ENCODE measurements at places on chromosomes 16 and 17.
A peak's percentile ranks its signal among the peaks of the same experiment; 100 is the strongest.

DNA sequence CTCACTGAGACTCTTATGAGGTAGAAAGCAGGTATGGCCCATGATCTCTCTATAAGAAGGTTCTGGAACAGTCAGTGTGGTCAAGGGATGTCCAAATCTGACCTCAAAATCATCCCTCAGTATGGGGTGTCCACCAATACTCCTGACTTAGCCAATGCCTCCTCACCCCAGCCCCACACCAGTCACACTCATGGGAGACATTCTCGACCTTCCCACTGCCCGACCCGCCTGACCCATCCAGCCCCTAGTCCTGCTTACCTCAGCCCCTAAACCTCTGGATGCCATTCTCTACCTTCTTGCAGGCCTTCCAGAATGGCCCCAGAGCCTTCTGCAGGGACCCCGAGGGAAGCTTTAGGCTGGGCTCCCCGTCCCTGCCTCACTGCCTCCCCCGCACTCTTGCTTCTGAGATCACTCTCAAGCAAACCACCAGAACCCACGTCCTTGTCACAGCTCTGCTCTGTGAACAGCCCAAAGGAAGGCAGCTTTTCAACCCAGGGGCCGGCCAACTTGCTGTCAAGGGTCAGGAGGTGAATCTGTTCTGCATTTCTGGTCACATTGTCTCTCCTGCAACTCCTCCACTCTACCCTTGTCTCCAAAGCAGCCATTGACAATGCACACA lies 44.9 kb upstream of the RBFOX3 start:
- no peak for DNase-seq

- DNase-seq: no peak
These were observed 520.6 kb upstream of the SOX9 start for GRCh38 chr17:71600137-71600789.

DNA sequence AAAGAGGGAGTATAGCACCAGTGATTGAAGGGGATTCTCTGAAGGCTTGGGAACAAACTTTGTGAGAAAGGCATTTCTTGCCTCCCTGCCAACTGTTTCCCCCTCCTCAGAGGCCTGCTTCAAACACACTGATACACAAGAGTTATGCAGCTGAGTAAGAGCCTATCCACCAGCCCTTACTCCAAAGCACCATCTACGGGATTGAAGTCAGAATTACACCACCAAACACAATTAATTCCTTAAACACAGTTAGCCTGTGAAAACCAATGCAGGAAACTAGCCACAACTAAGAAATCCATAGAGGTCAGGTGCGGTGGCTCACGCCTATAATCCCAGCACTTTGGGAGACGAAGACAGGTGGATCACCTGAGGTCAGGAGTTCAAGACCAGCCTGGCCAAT lies 138.3 kb downstream of the SHCBP1 start:
- no peak for DNase-seq

- DNase-seq: peak; percentile 87
These were observed 12.8 kb downstream of the ATPAF2 start for GRCh38 chr17:18025945-18026776.

GRCh38 chr16:15674571-15674970 lies 24.5 kb downstream of the NDE1 start:
- no peak for DNase-seq

GRCh38 chr17:54727624-54728023 lies 173.0 kb upstream of the TOM1L1 start:
- no peak for DNase-seq

DNA sequence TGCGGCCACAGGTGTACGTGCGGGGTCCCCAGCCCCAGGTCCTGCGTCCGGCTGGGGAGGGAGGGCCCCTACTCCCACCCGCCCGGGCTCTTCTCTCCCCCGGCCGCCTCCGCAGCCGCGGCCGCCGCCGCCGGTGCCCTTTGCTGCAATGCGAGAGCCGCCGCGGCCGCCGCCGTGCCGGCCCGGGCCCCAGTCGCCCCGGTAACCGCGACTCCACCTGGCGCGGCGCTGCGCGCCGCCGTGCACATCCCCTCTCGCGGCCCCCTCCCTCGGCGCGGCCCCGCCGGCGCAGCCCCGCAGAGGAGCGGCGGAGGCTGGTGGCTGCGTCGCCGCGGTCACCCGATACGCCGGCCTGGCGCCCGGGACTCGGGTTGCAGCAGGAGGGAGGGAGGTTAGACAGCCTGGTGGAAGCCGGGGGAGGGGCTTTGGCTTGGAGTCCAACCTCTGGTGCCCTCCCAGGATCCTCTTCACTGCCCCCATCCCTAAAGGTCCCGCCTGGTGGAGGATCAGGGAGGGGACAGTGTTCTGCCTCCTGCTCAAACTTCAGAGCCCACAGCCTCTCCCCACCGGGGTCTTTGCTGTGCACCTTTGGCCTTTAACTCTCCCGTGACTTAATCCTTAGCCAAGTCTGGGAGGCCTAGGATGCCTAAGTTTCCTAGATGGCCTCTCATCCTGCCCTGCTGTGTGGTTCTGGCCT lies 32.9 kb downstream of the SRCIN1 start:
- DNase-seq: peak; percentile 47

DNA sequence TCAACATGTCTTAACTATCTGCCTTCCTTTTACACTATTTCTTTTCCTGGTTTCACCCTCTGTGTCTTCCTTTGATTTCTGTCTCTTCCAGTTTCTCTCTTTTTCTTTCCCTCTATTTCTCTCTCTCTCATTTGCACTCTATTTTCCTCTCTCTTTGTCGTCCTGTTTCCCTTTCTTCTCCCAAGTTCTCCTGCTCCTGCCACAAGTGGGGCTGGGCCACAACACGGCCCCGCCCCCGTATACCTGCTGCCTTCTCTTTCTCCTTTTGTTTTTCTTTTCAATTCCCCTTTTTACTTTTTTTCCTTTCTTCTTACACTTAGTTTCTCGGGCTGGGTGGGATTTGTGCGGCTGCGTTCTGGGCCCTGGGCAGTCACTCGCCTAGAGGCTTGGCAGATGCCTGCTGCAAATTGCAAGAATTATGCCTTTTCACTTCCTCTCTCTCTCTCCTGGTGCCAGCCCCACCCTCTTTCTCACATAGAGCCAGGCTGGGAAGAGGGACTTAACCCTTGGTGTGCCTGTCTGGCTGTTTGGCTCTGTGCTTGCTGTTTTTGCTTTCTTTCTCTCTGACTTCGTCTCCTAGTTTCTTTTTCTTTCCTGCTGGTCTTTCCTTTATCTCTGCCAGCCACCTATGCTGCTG lies 2139.4 kb downstream of the TP53TG3F start:
- DNase-seq: no peak

DNA sequence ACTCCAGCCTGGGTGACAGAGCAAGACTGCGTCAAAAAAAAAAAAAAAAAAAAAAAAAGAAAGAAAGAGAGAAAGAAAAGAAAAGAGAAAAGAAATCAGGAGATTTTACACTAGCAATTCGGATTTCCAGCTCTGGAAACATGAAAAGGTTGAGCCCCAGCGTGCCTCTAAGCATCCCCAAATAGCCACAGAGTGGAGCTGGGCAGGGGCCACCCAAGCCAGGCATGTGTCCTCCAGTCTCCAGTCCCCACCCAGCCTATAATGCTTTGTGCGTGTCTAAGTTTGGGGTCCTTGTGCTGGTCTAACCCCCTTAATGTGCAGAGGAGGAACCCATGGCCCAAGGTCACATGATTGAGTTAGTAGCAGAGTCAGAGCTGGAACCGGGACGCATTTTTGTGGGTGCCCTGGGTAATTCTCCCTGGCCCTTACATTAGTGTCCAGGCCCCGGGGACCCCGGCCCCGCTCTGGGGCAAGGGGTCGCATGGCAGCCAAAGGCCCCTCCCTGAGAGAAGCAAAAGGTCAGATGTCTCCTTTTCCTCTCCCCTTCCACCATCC lies 19.9 kb downstream of the ADAM11 start:
- DNase-seq: no peak

GRCh38 chr17:21250854-21251253 lies 2.4 kb downstream of the NATD1 start:
- no peak for DNase-seq

DNA sequence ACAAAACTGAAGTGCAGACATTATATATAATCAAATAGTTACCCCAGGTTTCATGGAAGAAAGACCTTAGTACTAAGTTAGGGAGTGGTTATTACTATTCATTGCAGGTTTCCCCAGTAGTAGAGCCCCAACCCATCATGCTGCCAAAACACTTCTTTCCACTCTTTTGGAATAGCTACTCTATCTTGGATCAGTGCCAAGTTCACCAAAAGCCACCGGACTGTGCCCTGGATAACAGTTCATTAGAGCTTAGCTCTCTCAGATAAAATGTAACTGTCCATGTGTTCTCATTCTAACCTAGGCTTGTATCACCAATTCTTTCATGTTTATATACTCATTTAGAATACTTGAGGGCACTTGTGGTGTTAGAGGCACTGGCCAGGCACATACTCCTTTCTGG lies 540.1 kb upstream of the C16orf82 start:
- no peak for DNase-seq

DNA sequence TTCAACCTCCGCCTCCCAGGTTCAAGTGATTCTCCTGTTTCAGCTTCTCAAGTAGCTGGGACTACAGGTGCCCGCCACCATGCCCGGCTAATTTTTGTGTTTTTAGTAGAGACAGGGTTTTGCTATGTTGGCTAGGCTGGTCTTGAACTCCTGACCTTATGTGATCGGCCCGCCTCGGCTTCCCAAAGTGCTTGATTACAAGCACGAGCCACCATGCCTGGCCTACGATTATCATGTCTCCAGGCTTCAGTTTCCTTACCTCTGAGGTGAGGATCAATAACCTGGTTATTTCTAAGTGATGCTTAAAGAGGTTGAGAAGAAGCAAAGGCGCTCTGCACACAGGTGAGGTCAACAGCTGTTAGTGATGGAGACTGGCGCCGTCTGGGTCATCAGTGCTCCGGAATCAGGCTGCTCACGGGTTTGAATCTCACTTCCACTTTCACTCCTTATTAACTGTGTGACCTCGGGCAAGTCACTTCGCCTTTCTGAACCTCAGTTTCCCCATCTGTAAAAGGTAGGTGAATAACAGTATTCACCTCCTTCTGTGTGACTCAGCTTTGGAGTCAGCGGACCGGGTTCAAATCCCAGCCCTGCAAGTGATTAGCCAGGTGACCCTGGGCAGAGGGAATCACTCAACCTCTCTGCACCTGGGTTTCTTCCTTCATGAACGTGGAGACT lies 745 bp upstream of the ABCC1 start:
- DNase-seq: no peak

- no peak for DNase-seq
These were observed 24.8 kb upstream of the ALOX15 start for GRCh38 chr17:4666296-4666695.

GRCh38 chr16:54706406-54706805 lies 224.3 kb upstream of the IRX5 start:
- no peak for DNase-seq

- no peak for DNase-seq
These were observed 2.1 kb upstream of the ADGRG5 start for GRCh38 chr16:57540387-57540786.

Measured in AG20443 (cell line).